ENCODE measurements at places on chromosomes 2 and 18. TPM values are rescaled to one million over a fixed set of nuclear protein-coding genes. Genes with fewer than 3 reads are reported as not detected.

Gene ALS2
- 14.3 TPM for polyA plus RNA-seq

Gene DSC3
- polyA plus RNA-seq: 1.1 TPM

Gene ASB18
- polyA plus RNA-seq: not detected

Gene DQX1
- polyA plus RNA-seq: 0.21 TPM

Gene SKA1
- 11.9 TPM for polyA plus RNA-seq

Gene SLC4A5
- 0.38 TPM for polyA plus RNA-seq

Gene COPS8
- 85.7 TPM for polyA plus RNA-seq

DNA sequence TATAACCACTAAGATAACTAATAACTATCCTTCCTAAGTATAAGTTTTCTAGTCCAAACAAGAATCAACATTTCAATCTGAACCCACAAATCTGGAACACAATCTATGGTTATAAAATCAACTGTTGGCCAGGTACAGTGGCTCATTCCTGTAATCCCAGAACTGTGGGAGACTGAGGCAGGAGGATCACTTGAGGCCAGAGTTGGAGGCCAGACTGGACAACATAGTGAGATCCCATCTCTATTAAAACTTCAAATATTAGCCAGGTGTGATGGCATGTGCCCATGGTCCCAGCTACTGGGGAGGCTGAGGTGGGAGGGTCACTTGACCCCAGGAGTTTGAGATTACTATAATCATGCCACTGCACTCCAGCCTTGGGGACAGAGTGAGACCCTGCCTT is 11.2 kb downstream of the MRPS5 start:
- no peak for DNase-seq

- DNase-seq: no peak
Observed at GRCh38 chr2:128595763-128596395, 277.2 kb upstream of the HS6ST1 start.

- no peak for DNase-seq
Observed at GRCh38 chr18:8752329-8752728, 47.0 kb downstream of the MTCL1 start.

- DNase-seq: no peak
Observed at GRCh38 chr2:45044916-45045315, 35.7 kb upstream of the SIX2 start.

GRCh38 chr18:54622084-54622483 is 31.0 kb downstream of the DYNAP start:
- no peak for DNase-seq

GRCh38 chr2:61463769-61464475 is 7.0 kb downstream of the USP34 start:
- DNase-seq: no peak

DNA sequence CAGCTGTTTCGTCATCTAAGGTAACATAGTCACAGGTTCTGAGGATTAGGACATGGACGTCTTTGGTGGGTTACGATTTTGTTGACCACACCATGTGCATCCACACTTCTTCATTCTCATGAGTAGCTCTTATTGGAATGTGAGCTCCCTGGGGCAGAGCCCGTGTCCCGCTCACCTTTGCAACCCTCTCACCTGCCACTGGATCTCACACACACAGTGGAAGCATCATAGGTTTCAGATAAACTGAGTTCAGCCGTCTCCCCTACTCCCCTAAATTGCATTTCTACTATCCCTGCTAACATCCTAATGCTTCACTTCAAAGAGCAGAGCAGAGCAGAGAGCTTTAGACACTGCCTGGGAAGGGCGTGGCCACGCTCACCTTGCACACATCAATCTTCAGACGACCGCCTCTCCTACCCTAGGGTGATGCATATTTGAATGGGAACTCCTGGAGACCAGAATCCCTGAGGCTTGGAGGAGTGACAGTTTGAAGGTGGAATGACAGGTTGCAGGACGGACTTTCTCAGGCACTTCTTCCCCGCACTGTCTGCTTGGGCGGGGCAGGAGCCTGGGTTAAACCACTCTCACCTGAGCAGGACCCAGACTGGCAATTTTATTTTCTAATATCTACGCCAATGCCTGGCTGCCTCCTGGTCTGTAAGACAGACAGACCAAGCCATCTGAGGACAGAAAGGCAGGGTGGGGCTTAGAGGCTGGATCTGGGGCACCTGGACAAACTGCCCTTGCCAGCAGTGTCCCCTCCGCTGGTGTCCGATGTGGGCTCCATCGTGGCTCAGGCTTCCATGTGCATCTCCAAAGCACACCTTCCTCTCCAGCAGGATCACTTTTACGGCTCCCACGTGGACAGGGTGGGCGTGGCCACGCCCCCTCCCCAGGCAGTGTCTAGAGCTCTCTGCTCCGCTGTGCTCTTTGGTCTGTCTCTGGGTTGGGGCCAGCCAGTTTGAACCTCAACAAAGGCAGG is 229.5 kb upstream of the COPS8 start:
- DNase-seq: no peak

- no peak for DNase-seq
Observed at GRCh38 chr2:44242904-44243303, 32.4 kb upstream of the SLC3A1 start.

All from A549 (cell line).